ENCODE measurements at places on chromosomes 12 and 14.

DNA sequence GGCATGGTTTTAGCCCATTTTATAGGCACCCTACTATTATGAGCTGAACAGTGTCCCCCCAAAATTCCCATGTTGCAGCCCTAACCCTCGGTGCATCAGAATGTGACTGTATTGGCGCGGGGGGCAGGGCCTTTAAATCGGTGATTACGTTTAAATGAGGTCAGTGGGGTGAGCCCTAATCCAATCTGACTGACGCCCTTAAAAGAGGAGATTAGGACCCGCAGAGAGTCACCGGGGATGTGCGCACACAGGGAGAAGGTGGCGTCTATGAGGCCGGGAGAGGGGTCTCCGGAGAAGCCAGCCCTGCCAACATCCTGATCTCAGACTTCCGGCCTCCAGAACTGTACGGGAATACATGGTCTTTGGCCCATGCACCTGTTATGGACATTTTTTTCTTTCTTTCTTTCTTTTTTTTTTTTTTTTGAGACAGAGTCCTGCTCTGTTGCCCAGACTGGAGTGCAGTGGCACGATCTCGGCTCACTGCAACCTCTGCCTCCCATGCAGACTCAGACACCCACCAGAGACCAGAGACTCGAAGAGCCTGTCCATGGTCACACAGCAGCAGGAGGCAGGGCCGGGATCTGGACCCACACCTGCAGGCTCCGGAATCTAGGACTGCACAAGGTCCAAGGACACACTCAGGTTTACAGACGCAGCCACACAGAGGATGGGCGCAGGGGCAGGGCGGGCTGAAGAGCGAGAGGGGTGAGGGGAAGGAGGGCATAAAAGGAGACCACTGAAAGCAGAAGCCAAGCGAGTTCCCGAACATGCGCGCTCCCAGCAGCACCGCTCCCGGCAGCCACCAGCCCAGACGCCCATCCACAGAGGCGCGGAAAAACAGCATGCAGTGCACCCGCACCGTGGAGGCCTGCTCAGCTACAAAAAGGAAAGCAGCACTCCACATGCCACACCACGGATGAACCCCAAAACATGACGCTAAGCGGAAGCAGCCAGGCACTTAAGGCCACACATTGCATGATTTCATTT lies 19.0 kb downstream of the SCARB1 start:
- DNase-seq = no peak

- DNase-seq = no peak
Measured at GRCh38 chr12:68481181-68481941, 129.3 kb upstream of the RAP1B start.

DNA sequence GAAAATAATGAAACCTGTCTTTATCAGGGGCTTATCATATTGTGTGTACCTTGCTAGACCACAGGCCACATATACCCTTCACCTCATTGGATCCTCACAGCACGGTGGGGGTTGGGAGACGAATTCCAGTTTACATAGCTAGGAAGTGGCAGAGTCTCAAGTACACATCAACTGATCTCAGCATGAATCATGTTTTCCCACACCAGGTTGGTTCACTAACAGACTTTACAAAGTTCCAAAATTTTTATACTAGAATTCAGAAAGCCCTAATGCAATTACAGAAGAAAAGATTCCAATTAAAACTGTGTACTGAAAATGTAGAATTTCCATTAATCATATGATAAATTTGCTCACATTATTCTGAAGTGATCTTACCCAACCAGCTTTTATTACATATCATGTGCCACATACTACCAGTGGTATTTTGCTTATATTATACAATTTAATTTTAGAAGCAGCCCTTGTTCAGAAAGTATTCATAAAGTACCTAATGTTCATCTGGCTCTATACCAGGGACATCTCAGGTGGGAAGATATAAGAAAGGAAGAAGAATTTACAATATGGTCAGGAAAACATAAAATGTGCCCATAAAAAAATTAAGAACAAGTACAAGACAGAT lies 196.2 kb downstream of the ITPR2 start:
- no peak for DNase-seq

DNA sequence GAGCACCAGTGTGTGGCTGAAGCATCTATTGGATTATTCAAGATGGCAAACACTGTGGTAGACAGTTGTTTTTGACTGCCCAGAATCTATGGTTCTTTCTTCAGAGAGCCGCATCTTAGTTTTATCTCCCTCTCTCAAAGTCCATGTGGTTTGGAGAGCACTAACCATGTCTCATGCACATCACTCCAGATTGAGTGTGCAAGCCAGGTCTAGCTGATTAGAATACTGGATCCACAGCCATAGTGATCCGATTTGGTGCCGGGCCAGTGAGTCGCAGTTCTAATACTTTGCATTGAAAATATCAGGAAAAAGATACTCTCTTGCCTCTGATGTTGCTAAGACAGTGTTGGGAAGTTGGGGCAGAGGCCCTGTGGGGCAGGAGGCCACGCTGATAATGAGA lies 4.6 kb upstream of the SBNO1 start:
- no peak for DNase-seq

- no peak for DNase-seq
Measured at GRCh38 chr12:68565391-68565903, 45.3 kb upstream of the RAP1B start.

DNA sequence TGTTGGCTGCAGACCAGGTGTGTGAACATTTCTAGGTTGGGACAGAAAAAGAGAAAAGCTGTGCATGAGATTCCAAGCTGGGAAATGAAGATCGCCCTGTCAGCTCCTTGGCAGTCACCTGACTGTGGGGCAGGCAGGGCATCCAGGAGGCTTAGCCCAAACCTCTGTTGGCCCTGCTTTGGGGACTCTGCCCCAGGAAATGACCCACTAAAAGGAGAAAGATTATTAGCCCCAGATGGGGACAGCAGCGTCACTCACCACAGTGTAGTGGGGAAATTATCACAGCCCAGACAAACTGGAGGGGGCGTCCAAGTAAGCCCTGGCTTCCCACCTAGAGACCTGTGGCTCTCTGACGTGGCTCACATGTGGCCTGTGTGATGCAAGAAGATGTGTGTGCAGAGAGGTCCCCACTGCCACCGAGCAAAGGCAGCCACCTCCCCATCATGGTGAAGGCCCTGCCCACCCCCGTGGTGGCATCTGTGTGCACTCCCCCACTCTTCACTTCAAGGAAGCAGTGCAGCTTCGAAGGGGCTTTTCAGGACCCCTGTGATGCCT lies 39.1 kb downstream of the DIO3 start:
- no peak for DNase-seq

GRCh38 chr12:29639893-29640495 lies 142.5 kb upstream of the OVCH1 start:
- no peak for DNase-seq

Data from stimulated activated CD4-positive, alpha-beta T cell treated with anti-CD3 and anti-CD28 coated beads, Interleukin-4, amount 100 ng/mL, for 24 hours (primary cell).